ENCODE measurements at places on chromosomes 5 and 9.

DNA sequence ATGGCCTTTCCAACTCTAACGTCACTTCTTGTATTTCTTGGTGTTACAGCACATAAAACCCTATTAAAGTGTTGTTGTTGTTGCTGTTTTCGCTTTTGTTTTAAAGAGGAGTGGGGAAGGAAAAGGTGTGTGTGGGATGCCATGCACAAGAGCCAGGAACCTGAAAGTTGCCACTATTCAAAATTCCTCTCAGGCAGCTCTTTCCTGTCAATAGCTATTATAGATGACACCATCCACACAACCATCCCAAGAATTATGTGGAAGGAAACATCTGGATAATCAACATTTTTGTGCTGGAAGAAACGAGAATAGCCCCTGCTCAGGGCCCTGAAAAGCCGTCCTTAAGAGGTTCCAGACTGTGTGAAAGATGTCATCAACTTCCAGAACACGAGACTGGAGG lies 79.3 kb downstream of the SHB start:
- DNase-seq, result no peak

DNA sequence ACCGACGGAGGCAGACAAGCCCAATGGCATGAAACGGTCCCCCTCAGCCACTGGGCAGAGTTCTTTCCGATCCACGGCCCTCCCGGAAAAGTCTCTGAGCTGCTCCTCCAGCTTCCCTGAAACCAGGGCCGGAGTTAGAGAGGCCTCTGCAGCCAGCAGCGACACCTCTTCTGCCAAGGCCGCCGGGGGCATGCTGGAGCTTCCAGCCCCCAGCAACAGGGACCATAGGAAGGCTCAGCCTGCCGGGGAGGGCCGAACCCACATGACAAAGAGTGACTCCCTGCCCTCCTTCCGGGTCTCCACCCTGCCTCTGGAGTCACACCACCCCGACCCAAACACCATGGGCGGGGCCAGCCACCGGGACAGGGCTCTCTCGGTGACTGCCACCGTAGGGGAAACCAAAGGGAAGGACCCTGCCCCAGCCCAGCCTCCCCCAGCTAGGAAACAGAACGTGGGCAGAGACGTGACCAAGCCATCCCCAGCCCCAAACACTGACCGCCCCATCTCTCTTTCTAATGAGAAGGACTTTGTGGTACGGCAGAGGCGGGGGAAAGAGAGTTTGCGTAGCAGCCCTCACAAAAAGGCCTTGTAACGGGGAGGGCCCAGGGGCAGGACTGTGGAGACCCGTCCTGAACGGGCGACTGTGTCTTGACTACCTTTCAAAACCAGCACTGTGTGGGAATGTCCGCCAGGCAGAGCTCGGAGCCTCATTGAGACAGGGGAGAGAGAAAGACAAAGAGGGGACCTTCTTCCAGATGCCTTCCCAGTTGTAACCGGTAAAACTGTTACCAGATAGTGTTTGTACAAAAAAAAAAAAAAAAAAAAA lies 29.9 kb downstream of the CD180 start:
- peak; percentile 47 for DNase-seq

- DNase-seq, result no peak
Measured at GRCh38 chr9:14301583-14302021, 12.3 kb downstream of the NFIB start.

DNA sequence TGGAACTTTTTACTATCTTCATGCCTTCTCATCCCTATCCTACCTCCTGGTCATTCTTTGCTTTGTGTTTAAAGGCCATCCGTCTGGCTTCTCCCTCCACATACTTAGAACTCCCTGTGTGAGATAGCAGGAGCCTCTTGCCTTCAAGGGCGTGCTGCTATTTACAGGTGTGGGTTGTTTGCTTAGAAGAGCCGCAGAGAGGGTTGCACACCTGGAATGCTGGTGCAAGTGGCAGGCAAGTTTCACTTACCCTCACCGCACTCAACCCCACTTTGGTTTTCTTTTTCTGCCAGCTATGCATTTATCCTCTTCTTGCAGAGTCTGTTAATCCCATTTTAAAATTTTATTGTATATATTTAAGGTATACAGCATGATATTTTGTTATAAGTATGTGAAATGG lies 12.6 kb downstream of the SKP2 start:
- DNase-seq, result no peak

DNA sequence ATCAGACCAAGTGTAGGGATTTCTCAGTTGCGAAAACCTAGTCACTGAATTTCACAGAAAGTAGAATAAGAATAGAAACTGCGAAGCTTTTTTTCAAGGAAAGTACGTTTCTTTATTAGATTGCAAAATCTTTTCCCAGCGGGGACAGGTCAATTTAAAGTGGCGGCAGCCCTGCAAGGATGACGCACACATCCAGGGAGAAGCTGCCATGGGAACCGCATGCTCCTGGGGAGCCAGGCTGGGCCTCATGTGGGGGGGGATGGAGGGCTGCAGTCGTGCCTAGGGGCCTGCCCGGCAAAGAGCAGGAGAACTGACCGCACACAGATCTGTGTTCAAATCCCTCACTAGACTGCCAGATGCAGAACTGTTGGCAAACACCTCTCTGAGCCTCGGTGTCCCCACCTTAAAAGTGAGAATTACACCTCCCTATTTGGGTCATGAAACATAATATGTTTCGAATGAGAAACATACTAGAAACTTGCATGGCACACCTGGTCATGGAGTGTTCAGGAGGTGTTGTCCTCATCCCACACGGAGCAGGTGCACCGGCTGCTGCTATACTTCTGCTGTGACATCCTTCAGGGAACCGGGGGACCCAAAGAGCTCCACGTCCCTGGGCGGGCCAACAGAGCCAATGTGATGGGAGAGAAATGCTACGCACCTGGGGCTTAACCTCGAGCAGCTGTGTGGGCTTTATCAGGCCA lies 127.8 kb upstream of the PHYKPL start:
- no peak for DNase-seq

- DNase-seq, result no peak
Measured at GRCh38 chr5:80139466-80139972, 104.4 kb downstream of the THBS4 start.

DNA sequence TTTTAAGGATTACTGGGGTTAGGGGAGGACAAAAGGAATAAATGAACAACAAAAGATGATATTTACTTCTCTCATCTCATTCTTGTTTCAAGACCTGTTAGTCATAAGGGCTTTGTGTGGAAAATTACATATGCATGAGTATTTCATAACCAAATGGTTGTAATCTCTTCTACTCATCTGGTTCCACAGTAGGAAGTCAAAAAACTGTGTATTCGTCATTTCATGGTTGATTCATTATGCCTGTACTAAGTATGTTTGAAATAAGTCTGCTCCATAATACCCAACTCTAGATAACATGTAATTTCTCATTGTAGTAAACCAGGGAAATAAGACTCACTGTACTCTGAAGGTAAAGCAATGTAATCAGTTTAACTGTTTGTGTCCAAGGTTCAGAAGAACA lies 212.9 kb downstream of the ARRDC3 start:
- DNase-seq, result no peak

GRCh38 chr5:60399507-60399906 lies 300.5 kb downstream of the DEPDC1B start:
- no peak for DNase-seq

- no peak for DNase-seq
Measured at GRCh38 chr9:20684875-20685696, 1.0 kb downstream of the FOCAD start.

- DNase-seq, result peak; percentile 52
Measured at GRCh38 chr5:16616536-16617273, at the start of gene RETREG1. RETREG1 (minus strand) TSS chr5:16616997; CDS start chr5:16616971, 26 bp downstream.

DNA sequence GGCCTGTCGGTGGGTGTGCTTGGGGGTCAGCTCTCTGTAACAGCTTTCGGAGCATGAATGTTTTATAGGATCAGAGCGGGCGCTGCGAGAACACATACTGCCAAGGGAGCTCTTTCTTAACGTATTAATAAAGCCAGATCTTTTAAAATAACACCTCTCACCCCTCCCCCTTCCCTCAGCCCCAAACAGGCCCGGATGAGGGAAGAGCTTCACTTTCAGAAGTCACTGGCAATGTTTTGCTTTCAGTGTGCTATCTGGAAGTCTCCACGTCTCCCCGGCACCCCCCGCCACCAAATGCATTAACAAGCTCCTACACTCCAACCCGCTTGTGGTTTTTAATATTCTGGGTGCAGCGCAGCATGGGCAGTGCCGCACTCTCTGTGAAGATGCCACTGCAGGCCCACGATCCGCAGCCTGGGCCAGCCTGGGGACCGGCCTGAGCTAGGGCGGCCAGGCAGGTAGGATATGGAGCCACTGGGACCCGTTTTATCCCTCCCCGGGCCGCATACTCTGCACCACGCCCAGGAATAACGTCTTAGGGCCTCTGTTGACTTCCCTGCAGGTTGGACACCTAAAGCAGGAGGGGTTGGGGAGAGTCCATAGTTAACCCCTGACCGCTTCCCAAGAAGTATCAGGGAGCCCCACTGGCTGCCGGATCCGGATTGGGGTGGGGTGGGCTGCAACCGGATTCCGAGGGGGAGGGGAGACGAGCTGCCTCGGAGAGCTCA lies 12.6 kb downstream of the NR2F1 start:
- no peak for DNase-seq

- no peak for DNase-seq
Measured at GRCh38 chr5:83553000-83553486, 81.5 kb downstream of the VCAN start.

GRCh38 chr9:128701227-128701854 lies 962 bp upstream of the PKN3 start:
- no peak for DNase-seq

DNA sequence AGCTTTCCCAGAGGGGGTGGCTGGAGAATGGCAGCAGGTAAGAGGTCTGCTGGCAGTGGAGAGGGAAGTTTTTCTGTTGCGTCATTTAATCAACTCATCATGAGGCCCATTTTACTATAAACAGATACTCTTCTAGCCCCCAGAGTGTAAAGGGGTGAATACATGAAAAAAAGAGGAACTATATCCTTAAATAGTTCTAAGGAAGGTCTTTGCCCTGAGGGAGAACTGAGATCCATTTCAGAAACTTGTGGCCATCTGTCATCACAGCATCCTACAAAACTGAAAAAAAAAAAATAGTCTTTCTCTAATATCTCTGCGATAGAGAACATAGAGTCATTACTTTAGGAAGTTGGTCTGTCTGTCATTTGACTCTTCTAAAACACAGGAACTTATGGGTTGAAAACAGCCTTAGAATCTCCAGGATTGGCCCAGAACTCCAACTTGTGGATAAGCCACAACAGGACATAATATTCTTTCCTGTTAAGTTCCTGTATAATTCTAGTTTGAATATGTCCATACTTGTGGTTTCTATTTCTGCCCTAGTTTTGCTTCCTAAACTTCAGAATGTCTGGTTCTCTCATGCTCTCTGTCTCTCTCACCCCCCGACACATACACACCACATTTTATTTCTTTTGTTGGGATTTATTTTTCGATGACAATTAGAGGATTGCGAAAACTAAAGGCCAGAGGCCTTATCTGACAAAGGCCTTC lies 238.5 kb upstream of the PIK3R1 start:
- DNase-seq, result no peak

GRCh38 chr5:80054682-80055081 lies 19.5 kb downstream of the THBS4 start:
- no peak for DNase-seq

DNA sequence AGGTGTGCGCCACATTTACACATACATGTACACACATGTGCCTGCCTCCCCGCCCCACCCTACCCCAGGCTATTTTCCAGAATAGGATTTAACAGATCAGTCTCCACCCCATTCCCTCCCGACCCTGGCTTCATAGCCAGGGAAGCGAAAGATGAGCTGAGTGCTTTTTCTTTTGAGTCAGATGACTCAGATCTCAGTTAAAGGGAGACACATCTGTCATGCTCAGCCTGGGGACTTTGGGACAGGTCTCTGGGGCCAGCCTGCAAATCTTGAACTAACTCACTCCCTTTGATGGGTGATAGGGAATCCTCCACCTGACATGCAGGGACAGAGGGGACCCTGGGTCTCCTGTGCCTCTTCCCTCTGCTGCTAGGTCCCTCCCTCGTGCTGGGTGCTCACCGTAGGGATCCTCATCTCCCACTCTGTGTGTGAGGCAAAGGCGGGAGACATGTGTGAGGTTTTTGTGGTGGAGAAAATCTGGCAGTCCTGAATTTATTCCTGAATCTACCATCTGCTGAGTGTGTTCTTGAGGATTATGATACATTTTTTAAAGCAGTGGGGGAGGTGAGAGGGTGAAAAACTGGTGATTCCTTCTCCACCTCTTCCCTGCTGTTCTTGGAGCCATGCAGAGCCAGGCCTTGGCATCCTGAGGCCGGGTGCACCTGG lies 37.7 kb downstream of the NEUROG1 start:
- DNase-seq, result no peak

DNA sequence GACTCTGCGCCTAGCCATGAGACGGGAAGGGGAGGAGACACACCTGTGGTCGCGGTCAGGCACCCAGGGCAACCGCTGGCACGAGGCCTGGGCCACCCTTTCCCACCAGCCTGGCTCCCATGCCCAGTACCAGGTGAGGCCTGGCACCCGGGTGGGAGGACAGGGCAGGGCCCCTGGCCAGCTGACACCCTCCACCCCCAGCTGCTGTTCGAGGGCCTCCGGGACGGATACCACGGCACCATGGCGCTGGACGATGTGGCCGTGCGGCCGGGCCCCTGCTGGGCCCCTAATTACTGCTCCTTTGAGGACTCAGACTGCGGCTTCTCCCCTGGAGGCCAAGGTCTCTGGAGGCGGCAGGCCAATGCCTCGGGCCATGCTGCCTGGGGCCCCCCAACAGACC lies 5.0 kb downstream of the MAMDC4 start:
- no peak for DNase-seq

GRCh38 chr5:172556262-172556661 lies 84.8 kb upstream of the NEURL1B start:
- DNase-seq, result no peak

GRCh38 chr5:142611154-142611553 lies 74.7 kb downstream of the FGF1 start:
- peak; percentile 27 for DNase-seq

GRCh38 chr9:72675586-72675985 lies 154.2 kb downstream of the TMC1 start:
- DNase-seq, result no peak

DNA sequence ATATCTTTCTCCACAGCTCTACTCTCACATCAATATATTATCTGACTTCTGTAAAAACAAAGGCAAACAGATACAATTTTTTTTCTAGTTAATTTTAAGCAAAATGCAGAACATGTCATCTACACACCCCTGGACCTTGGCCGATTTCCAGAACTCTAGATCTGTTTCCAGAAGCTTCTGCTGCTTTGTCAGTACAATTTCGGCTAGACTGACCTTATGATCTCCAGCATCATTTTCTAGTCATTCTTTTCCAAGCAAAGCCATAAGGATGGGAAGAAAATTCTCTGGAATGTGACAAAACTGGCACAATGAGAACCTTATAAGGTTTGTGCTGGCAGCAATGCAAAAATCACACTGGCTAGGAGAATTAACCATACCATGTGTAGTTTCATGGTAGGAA lies 132.8 kb upstream of the MPDZ start:
- DNase-seq, result no peak

DNA sequence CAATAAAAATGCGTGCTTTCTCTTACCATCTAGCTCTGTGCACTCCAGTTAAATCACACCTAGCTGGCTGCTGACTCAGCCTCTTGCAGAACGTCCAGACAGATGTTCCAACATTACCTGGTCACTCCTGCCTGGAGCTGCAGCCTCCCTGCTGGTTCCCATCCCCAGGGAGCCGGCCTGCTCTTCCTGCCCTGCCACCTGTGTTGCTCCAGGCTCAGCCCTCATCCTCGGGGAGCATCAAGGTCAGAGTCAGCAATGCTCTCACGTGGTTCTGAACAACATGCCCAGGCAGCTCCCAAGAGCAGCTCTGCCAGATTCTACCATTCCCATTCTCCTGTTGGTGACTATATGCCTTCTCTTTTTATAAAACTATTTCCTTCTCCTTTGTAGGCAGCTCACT lies 81.3 kb downstream of the GADD45G start:
- DNase-seq, result no peak

- no peak for DNase-seq
Measured at GRCh38 chr9:126490214-126490631, 123.5 kb upstream of the LMX1B start.
